WTC11 (cell line): ENCODE measurements at places on chromosomes 1 and 21. TPM values are rescaled to one million over a fixed set of nuclear protein-coding genes. Genes with fewer than 3 reads are reported as not detected.

LRRC8B gene
- total RNA-seq, result 23.6 to 25.5 TPM (median 24.2 TPM) in 3 replicates

CENPF gene
- 137 to 166 TPM (median 143 TPM) in 3 replicates for total RNA-seq

TSSK3 gene
- total RNA-seq, result 1.2 to 2.9 TPM (median 1.7 TPM) in 3 replicates

TCHHL1 gene
- total RNA-seq, result not detected in 3 replicates

EPHA8 gene
- total RNA-seq, result 3.8 to 7.1 TPM (median 5.6 TPM) in 3 replicates

CAPN9 gene
- total RNA-seq, result 0.16 TPM in 1 of 3 replicates, not detected in the others

RNF207 gene
- 9.2 to 14.0 TPM (median 12.9 TPM) in 3 replicates for total RNA-seq

IQGAP3 gene
- 30.8 to 33.3 TPM (median 33.3 TPM) in 3 replicates for total RNA-seq

KDF1 gene
- 18.9 to 19.8 TPM (median 19.0 TPM) in 3 replicates for total RNA-seq

RIMS3 gene
- total RNA-seq, result 19.8 to 19.9 TPM (median 19.8 TPM) in 3 replicates

LCE6A gene
- not detected in 3 replicates for total RNA-seq

RXRG gene
- not detected in 3 replicates for total RNA-seq

PTGER3 gene
- total RNA-seq, result 0.46 to 0.66 TPM (median 0.50 TPM) in 3 replicates

FLG gene
- not detected in 3 replicates for total RNA-seq

ATAD3A gene
- total RNA-seq, result 56.1 to 71.2 TPM (median 58.7 TPM) in 3 replicates

TSTD1 gene
- total RNA-seq, result 74.5 to 107 TPM (median 100 TPM) in 3 replicates

SEMA6C gene
- total RNA-seq, result 16.3 to 21.0 TPM (median 18.1 TPM) in 3 replicates

HTR6 gene
- 0.71 to 1.2 TPM (median 0.90 TPM) in 3 replicates for total RNA-seq

FCGR1A gene
- total RNA-seq, result not detected in 3 replicates

ETV3 gene
- total RNA-seq, result 21.3 to 26.0 TPM (median 22.1 TPM) in 3 replicates

SERTAD4 gene
- total RNA-seq, result 2.7 to 4.6 TPM (median 2.8 TPM) in 3 replicates

ZFP69B gene
- 6.8 to 8.2 TPM (median 7.1 TPM) in 3 replicates for total RNA-seq

FASLG gene
- total RNA-seq, result not detected in 3 replicates

S100A9 gene
- 0.33 to 0.37 TPM in 2 of 3 replicates, not detected in the other for total RNA-seq

TTC34 gene
- total RNA-seq, result 0.39 to 0.61 TPM (median 0.44 TPM) in 3 replicates

TNFRSF9 gene
- 0.11 to 0.14 TPM in 2 of 3 replicates, not detected in the other for total RNA-seq

PDPN gene
- 128 to 158 TPM (median 135 TPM) in 3 replicates for total RNA-seq

CLCC1 gene
- total RNA-seq, result 25.1 to 27.4 TPM (median 25.7 TPM) in 3 replicates

S1PR1 gene
- 3.2 to 3.4 TPM (median 3.2 TPM) in 3 replicates for total RNA-seq

LRRC39 gene
- total RNA-seq, result 0.25 to 0.46 TPM (median 0.27 TPM) in 3 replicates

TMEM39B gene
- 18.8 to 25.8 TPM (median 23.8 TPM) in 3 replicates for total RNA-seq

SLC35F3 gene
- 0.85 to 1.2 TPM (median 0.94 TPM) in 3 replicates for total RNA-seq
